ENCODE measurements at places on chromosomes 7 and 10. TPM values are rescaled to one million over a fixed set of nuclear protein-coding genes. Genes with fewer than 3 reads are reported as not detected.

The CHCHD1 gene
- polyA plus RNA-seq = 38.0 TPM

The ZNF92 gene
- 82.6 TPM for polyA plus RNA-seq

The UPP1 gene
- 2.7 TPM for polyA plus RNA-seq

The INPP5F gene
- polyA plus RNA-seq = 13.0 TPM

DNA sequence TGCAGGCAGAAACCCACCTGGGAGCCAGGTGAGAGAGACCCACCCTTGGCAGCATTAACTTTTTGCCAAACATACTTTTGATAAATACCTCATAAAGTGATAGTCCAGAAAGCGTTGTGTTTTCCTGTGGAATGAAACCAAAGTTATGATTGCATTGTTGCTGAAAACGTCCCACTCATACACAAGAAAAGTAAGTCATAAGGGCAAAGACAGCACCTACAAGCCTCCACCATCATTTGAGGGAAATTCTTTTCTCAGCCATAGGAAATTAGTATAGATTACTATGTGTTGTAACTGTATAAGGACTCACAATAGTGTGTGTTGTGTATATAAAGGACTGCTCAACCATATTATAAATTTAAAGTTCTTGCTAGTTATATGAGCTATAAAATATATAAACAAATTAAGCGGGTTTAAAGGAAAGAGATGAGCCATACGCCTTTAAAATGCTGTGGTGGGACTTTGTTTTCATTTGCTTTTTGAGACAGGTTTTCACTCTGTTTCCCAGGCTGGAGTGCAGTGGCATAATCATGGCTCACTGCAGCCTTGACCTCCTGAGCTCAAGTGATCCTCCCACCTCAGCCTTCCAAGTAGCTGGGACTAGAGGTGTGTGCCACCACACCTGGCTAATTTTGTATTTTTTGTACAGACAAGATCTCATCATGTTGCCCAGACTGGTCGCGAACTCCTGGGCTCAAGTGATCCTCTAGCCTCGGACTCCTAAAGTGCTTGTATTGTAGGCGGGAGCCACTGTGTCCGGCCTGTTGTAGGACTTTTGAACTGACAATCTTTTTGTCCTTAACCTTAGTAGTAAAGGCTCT lies 160.8 kb downstream of the PKD1L1 start:
- H3K4me3 ChIP-seq = no peak overlapping the region
- no peaks in the 10 kb centered on the region for H3K4me1 ChIP-seq
- H3K27me3 ChIP-seq = no peaks in the 10 kb centered on the region
- H3K36me3 ChIP-seq = no peaks in the 10 kb centered on the region
- DNase-seq = no peak

GRCh38 chr7:8620169-8620568 lies 186.8 kb downstream of the NXPH1 start:
- H3K27me3 ChIP-seq = no peaks in the 10 kb centered on the region
- H3K4me1 ChIP-seq = no peaks in the 10 kb centered on the region
- H3K27ac ChIP-seq = no peak overlapping the region
- no peaks in the 10 kb centered on the region for H3K36me3 ChIP-seq

DNA sequence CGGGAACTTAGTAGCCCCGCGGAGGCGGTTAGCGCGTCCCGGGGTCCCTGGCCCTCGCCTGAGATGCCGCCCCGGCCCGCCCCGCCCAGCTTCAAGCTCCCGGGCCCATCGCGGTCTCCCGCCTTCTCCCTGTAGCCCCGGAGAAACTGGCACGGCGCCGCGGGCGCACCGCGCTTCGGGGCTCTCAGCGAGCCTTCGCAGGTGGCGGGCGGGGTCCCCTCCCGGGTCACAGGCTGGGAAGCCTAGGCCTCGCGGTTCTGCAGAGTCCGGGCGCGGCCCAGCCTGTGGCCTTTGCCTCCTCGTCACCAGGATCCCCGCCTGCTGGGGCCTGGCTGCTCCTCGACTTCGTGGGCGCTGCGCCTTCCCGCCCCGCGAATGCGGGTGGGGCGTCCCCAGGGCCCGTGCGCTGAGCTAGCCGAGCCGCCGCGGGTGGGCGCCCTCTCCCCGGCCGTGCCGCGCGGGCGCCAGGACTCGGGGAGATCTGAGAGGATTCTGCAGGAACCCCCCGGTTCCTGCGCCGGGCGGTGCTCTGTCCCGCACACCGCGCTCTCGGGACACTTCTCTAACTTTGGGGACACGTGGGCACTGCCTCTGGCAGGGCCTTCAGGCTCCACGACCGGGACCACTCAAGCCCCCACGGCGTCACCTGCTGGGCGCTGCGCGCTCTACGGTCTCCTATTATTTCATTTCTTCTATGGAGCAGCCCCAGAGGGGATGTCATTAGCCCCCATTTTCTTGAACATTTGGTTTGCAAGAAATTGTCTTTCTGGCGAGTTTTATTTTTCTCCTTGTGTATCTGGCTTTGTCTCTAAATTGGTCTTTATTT lies 682 bp upstream of the RGS10 start:
- H3K27ac ChIP-seq = no peak overlapping the region
- peak overlapping the region; percentile 95 for H3K4me3 ChIP-seq
- peaks cover 6% of the 10 kb centered on the region for H3K27me3 ChIP-seq
- peak; percentile 51 for DNase-seq
- peaks cover 37% of the 10 kb centered on the region for H3K4me1 ChIP-seq
- no peaks in the 10 kb centered on the region for H3K36me3 ChIP-seq
